ENCODE measurements at places on chromosomes 12 and 14.

GRCh38 chr14:50335989-50336824 lies 24.1 kb downstream of the DMAC2L start:
- no peak for DNase-seq

DNA sequence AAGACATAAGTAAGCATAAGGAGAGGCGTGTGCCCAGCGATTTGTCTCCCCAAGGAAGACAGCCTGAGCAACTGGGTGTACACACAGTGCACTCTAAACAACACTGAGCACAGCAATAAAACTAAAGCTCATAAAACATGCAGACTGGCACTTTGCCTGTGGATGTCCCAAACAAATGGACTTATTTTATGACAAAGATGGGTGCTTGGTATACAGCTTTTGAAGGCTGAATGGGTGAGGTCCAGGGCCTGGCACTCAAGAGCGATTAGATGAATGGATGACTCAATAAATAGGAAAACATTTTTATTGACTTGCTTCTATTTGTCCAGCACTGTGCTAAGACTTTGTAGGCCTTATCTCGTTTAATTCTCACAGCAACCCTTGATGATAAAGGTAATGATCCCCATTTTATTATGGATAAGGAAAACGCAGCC lies 28.5 kb downstream of the LGMN start:
- no peak for DNase-seq

DNA sequence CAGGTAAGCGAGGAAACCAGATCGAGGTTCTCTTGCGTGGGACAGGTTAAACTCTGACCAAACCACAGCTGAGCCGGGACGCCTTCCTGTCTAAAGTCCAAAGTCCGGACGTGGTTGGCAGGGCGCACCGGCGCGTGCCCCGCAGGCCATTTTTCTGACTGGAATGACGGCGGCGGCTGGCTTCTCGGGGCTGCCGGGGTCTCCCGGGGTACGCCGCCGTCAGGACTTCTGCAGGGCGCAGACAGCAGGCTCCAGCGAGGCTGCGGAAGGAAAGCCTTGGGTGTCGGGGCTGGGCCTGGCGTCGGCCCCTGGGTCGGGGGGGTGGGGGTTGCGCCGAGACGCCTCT lies 32.8 kb downstream of the MIA2 start:
- no peak for DNase-seq

DNA sequence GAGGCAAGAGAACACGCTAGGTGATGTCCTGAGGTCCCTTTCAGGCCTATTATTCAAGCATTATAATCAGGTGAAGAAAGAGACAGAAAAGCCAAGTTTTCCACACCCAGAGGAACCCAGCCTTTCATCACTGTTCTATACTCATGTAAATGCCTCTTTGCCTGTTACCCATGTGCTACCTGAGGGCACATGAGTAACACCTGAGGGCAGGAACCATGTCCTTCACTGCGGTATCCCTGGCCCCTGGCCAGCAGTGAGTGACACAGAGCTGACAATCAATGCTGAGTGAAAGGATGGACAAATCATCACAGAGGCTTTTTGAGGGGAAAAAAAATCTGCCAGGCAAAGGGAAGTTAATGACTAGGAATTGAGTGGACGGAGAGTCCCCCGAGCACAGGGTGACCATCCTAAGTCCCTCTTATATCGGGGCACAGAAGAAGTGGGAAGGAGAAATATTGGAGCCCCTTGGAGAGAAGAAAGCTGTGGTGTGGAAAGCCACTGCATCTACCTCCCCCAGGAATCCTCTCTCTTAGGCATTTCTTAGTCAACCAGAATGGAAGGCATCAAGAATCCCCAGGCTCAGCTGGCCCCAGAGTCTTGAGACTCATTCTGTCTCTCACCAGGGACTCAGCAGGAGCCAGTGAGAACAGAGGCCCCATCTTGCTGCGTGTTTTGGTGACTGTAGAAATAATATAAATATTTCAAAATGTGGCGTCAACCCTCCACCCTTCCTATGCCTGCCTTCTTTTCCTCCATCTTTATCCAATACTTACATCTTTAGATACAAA lies 212.9 kb downstream of the DPF3 start:
- DNase-seq = no peak

- no peak for DNase-seq
Measured at GRCh38 chr12:7433276-7433822, 10.6 kb downstream of the CD163L1 start.

GRCh38 chr12:120689397-120690082 lies 2.6 kb downstream of the MLEC start:
- no peak for DNase-seq

DNA sequence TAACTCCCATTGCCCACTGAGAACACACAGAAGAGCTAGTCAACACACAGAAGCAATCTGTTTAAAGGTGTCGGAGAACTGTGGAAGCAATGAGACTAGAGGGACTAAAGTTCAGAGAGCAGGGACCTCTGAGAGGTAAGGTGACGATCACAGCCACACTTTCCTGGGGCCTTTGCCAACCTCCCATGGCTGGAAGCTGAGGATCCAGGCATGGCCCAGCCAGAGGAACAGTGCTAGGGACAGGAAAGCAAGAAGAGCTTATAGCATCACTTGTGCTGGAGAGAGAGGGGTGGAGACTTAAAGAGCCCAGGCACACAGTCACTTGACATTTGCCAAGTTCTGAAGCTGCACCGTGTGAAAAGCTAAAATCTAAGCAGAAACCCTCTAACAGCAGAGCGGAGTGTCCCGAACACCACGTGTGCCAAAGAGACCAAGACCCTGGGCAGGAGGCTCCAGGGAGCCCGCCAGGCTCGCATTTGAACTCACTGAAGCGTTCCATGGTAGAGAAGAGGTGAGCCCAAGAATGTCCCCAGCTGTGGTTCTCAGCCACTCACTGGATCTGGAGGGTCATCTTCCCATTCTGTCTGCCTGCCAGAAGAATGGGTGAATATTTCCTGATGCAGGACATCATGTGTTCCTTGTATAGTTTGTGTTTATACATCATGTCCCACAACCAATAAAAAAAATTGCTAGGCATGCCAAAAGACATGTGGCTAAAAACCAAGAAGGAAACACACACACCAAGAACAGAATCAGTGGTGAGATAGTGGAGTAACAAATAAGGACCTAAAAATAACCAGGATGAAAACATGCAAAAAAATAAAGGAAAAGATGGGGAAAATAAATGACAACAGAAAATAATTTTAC lies 174.0 kb upstream of the C14orf180 start:
- DNase-seq = no peak

DNA sequence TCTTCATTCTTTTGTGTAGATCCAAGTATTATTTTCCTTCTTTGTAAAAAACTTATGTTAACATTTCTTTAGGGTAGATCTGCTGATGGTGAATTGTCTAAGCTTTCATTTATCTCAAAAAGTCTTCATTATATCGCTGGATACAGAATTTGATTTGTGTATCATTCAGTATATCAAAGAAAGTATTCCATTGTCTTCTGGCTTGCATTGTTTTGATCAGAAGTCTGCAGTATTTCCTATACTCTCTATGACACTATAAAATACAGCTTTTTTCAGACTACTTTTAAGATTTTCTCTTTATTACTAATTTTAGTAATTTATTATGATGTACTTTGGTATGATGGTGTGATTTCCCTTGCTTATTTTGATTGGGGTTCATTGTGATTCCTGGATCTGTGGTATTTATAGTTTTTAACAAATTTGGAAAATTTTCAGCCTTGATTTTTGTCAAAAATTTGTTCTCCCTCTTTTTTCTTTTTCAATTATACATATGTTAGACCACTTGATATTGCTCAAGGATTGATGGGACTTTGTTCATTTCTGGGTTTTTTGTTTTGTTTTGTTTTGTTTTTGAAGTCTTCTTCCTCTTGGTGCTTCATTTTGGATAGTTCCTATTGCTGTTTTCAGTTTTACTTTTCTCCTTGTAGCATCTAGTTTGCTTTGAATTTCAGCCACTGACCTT lies 176.5 kb downstream of the ZFP36L1 start:
- no peak for DNase-seq
